NCI-H2107 (cell line): ENCODE measurements at places on chromosomes 11 and 22.

DNA sequence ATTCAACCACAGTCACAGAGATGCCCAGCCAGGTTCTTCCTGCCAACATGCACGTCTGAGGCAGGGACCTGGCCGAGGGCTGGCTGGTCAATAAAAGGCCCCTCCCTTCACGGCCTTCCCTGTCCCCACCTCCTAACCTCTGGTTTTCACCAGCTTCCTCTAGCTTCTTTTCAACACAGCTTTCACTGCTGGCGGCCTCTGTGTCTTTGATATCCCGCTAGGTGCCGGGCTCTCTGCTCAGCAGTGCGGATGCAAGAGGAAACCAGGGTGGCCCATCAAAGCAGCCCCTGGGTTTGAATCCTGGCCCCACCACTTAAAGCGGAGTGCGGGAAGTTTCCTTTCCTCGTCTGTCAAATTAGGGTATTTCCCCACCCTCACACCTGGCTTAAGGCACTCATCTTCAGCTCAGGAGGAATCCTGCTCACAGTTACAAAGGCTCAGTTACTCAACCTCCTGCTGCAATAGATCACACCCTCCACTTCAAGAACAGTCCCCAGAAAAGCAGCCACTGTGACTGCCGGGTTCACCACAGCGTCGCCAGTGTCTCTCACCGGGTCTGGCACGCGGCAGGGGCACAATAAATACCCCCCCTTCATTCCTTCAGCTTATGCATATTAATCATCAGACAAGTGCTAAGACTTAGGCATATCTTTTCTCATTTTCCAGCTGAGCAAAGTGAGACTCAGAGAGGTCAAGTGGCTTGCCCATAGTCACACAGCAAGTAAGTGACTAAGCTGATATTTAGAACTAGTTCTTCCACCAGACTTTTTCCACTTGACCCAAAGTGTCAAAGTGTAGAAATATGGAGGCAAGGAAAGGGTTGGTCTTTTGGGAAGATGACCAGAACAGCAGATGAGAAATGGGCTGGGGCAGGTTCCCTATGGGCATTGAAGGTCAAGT is 45.7 kb downstream of the TXN2 start:
- no peak for DNase-seq

DNA sequence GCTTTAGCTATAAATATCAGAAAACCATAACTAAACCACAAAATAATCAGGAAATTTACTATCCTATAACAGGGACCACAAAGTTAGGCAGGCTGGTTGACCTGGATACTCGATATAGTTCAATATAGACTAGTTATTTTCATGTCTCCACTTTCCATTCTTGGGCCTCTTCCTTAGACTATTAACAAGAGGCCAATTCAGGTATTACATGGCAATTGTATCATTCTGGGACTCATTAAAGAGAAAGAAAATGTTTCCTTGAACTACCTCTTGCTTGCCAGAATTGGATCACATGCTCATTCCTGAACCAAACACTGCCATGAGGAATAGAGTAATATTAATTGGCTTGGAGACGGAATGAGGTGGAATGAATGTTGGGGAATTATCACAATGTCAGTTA is 76.0 kb downstream of the EIF3M start:
- DNase-seq = no peak

DNA sequence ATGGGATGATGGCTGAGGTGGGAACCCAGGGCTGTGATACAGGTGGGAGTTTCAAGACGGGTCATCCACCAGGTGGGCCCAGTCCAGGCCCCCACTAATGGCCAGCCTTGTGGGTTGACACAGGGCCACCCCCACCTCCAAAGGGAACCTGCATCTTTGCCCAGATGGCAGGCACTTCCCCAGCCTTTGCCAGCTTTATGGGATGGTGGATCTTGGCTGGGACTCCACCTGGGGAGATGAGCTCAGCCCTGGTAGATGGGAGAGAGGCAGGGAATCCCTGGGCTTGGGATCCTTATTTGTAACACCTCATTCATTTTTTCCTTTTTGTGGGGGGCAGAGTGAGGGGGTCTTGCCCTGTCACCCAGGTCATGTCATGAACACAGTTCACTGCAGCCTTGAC is 33.4 kb downstream of the CD82 start:
- DNase-seq = no peak

DNA sequence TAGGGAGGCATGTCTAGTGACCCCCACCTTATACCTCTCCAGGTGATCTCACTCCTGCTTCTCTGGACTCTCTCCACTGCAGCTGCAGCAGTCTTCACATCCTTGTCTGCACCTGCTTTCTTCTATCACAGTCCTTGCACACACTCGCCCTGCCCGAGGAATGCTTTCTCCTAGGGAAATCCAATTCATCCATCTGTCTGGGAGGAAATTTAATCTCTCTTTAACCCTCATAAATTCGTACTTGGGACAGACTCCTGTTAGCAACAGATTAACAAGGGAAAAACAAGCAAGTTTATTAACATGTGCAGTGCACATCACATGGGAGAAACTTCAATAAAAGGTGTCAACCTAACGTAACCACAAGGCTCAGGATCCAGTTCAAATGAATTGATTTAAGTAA is 11.3 kb upstream of the RCN1 start:
- no peak for DNase-seq

DNA sequence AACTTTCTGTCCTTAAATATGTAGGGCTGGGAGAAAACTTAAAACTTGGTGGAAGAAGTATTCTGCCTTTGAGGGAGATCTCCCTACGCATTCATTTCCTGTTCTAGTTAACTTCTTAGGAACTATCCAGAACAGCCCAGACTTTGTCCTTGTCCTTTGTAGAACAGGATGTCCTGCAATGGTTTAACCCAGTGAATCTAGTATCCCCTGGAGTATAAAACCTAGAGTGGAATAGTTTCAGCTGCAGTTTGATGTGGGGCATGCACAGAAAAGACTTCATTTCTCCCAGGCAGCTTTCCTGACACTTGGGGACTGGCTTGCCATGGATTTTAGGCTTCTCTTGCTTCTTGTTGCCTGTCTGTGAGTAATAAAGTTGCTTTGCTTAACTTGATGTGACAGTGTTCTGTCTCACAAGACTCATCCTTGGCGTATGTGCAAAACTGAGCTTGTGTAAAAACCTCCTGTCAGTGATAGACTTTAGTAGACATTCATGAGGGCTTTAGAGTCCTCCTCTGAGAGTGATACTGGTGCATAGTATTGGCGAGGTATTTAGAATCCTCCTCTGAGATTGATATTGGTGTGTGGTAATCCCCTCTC is 28.2 kb downstream of the ARHGAP42 start:
- DNase-seq = no peak

- DNase-seq = peak; percentile 31
Observed at GRCh38 chr11:12381875-12382274, 4.5 kb downstream of the PARVA start.

DNA sequence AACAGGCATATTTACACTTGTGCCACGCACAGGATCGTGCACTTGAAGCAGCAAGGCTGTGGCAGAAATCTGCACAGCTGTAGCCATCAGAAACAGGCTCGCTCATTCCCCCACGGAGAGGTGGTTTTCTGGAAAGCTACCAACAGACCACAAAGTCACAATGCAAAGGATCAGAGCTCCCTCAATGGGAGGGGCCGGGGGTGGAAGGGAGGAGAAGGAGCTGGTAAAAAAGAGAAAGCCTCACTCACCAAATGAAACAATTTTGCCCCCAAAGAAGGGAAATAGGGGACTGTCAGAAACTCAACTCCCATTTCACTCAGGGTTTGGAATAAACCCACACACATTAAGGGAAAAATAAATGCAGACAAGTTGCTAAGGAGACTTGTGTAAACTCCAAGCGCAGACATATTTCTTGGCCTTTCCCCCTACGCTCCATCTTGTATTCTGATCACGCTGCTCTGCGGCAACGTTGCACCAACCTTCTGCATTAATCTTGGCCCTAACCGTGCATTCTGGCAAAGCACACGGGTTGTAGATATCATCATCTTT is 43.2 kb upstream of the BLID start:
- no peak for DNase-seq

GRCh38 chr11:118215262-118215661 is 9.5 kb downstream of the JAML start:
- no peak for DNase-seq

GRCh38 chr22:49017482-49018329 is 810.0 kb downstream of the BRD1 start:
- no peak for DNase-seq

- no peak for DNase-seq
Observed at GRCh38 chr22:44521326-44522074, 23.5 kb upstream of the RTL6 start.

DNA sequence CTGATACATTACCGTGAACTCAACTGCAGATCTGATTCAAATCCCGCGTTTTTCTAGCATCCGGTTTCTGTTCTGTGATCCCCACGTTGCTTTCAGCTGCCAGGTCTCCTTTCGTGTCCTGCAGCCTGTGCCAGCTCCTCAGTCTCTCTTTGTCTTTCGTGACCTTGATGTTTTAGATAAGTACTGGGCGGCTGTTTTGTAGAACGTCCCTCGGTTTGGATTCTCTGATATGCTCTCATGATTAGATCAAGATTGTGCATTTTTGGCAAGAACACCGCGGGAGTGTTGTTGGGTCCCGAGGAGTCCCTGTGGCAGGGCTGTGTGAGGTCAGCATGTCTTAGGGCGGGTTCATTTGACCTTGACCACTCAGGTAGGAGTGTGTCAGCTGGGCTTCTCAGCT is 38.6 kb downstream of the KCNQ1 start:
- DNase-seq = no peak

DNA sequence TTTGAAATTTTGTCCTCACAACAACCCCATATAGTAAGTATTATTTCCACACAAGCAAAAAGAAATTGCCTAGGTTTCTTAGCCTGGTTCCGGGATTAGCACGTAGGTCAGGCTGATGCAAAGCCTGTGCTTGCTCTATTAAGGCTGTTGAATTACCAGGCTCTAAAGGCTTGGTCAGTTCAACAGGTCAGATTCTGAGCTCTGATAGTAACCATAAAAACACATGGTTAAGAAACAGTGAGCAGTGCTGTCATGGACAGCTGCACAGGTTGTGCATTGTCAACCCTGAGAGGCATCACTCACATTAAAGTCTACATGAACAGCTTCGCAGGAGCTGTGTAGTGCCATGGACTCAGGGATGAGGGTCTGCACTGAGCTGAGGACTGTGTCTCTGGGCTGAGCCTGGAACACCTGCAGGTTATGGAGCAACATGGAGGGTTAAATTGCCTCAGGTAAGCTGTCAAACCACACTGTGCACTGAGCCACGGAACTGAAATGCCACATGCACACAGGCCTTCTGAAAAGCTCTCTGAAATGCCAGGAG is 98.0 kb downstream of the PIWIL4 start:
- DNase-seq = no peak

DNA sequence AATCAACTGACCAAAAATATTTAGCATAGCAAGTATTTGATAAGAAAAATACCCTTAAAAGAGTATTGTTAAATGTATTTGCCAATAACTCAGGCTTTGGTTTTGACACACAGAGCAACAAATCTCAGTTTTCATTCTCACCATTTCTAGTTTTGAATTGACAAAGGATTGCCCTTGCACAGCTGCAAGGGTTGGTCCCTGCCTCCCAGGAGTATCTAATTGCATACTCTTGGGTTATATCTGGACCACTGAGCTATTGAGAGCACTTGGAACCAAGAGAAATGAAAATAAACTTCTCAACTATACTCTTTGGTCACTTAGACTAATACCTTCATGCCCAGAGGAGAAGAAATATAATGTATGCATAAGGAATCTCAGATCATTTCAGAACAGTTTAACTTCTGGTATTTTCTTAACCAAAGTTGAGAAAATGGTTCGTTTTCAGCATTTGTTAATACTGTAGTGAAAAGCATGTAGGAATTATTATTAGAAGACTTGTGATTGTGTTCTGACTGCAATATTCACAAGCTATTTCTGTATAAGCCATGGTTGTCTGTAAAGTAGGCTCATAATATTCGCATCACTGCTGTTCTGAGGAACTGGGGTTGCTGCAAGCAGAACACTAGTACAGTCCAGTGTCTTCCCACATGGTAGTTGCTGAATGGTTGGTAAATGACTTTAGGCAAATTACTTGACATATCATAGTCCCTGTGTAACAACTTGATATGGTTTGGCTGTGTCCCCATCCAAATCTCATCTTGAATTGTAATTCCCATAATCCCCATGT is 7.9 kb downstream of the C2CD3 start:
- DNase-seq = no peak

- no peak for DNase-seq
Observed at GRCh38 chr11:115170133-115170815, 333.9 kb downstream of the CADM1 start.

GRCh38 chr11:14141676-14142075 is 179.2 kb downstream of the SPON1 start:
- DNase-seq = no peak

DNA sequence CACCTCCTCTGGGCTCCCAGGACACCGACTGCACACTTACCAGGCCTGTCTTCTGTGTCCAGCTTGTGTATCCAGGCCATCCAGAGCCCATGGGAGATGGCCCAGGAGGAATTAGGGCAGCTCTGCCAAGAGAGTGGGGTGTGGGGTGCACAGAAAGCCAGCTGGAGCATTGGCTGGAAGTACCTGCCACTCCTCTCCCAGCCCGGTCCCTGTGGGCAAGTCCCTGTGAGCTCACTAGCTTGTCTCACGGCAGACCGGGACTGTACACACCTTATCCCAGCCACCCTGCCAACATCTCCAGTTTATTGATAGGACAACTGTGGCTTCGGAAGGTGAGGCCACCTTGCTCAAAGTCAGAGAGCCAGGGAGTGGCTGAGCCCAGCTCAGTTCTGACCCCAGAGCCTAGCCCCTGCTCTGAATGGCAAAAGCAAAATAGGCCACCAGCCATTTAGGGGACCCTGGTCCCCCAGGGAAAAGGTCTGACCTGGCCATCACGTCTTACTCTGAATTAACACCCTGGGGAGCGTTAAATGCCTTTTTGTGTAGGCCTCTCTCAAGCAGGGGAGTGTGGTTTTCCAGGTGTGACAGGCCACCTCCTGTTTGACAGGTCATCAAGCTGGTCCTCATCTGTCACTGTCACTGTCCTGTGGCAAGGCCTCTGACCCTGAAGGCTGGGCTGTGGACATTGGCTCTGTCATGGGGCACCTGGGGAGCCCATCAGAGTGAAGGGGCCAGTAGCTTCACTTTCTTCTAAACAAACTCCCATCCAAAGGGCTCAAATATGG is 15.1 kb downstream of the UQCR10 start:
- no peak for DNase-seq

GRCh38 chr11:32305460-32305859 is 129.9 kb downstream of the WT1 start:
- no peak for DNase-seq

- DNase-seq = no peak
Observed at GRCh38 chr22:29718949-29719898, 579 bp upstream of the CABP7 start.

- peak; percentile 44 for DNase-seq
Observed at GRCh38 chr11:120547811-120548681, 36.5 kb downstream of the GRIK4 start.

GRCh38 chr11:29985248-29985647 is 31.6 kb downstream of the KCNA4 start:
- DNase-seq = no peak

GRCh38 chr11:47104261-47104950 is 72.3 kb downstream of the ARFGAP2 start:
- DNase-seq = no peak

DNA sequence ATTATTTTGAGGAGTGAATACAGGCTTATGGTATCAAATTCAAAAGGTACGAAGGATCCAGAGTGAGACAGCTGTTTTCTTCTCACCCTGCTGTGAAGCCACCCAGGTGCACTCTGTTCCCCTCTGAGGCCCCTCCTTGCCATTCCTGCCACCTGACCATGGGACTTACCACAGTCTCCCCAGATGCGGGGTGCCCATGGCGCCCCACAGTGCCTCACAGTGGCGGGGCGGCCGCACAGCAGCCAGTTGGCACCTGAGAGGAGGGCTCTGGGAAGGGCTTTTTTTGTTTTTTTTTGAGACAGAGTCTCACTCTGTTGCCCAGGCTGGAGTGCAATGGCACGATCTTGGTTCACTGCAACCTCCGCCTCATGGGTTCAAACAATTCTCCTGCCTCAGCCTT is 151.7 kb downstream of the CEP164 start:
- no peak for DNase-seq
